ENCODE measurements at places on chromosomes 7 and 10.

DNA sequence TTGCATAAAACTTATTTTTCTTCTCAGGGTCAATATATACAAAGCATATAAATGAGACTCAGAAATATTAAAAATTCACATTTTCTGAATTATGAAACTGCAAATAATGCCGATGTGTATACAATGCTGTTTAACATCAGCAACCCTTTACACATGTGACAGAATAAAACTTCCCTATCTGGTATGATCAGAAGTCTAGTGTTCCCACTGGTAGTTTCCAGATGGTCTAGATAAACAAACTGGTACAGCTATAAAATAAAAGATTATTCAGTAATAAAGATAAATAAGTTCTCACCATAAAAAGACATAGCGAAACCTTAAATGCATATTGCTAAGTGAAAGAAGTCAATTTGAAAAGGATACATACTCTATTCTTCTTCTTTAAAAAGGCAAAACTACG lies 7.9 kb downstream of the POLR1F start:
- DNase-seq = no peak

GRCh38 chr7:155471718-155472117 lies 13.8 kb downstream of the EN2 start:
- DNase-seq = no peak

- no peak for DNase-seq
Observed at GRCh38 chr10:132050191-132050590, 15.6 kb upstream of the JAKMIP3 start.

- no peak for DNase-seq
Observed at GRCh38 chr10:64288404-64288803, 767.2 kb downstream of the REEP3 start.

DNA sequence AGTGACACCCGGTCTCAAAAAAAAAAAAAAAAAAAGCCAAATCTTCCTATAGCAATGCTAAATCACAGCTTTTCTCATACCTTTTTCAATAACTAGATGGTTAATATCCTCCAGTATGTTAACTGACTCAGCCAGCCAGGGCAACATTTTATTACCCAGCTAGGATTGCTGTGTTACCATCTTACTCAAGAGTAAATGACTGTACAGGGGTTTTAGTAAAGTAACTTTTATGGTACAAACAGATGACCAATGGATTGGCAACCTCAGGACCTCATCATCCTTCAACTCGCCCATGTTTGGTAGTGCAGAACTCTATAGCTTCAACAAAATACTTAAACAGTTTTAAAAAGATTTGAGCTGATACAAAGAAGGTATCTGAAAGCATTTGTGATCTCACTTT lies 59.5 kb downstream of the HBP1 start:
- no peak for DNase-seq

- DNase-seq = no peak
Observed at GRCh38 chr10:110833941-110834628, 37.6 kb upstream of the PDCD4 start.

- DNase-seq = no peak
Observed at GRCh38 chr7:74632505-74632904, 25.0 kb upstream of the GTF2I start.

- no peak for DNase-seq
Observed at GRCh38 chr10:127196282-127197153, at the start of gene INSYN2A. INSYN2A (minus strand) TSS chr10:127196591; CDS start chr10:127176395, 20,196 bp downstream.

DNA sequence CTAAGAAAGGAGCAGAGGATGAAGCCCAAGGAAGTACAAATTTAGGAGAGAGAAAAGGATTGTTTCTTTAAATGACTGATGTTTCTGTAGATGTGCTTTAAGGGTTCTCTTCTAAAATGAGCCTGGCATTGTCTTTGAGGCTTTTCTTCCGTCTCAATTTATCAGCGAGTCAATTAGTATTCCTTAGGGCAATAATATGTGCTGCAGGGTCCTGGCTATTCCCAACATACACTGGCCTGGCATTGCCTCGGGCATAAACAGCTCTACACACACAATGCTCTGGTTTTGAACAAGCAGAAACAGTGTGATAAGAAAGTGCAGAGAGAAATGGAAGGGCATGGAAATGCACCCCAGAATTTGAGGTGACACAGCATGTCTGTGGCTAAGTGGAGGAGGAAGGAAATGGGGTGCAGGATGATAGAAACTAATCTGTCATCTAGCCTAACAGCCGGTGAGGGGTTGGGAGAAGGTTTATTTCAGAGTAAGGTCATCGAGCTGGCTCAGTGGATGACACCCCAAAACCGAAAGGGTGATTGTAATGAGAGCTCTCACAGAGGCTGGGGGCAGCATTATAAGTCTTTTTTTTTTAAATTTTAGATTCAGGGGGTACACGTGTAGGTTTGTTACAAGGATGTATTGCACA lies 67.5 kb upstream of the ARHGAP21 start:
- DNase-seq = no peak

- no peak for DNase-seq
Observed at GRCh38 chr7:140317597-140317996, 80.7 kb downstream of the SLC37A3 start.

DNA sequence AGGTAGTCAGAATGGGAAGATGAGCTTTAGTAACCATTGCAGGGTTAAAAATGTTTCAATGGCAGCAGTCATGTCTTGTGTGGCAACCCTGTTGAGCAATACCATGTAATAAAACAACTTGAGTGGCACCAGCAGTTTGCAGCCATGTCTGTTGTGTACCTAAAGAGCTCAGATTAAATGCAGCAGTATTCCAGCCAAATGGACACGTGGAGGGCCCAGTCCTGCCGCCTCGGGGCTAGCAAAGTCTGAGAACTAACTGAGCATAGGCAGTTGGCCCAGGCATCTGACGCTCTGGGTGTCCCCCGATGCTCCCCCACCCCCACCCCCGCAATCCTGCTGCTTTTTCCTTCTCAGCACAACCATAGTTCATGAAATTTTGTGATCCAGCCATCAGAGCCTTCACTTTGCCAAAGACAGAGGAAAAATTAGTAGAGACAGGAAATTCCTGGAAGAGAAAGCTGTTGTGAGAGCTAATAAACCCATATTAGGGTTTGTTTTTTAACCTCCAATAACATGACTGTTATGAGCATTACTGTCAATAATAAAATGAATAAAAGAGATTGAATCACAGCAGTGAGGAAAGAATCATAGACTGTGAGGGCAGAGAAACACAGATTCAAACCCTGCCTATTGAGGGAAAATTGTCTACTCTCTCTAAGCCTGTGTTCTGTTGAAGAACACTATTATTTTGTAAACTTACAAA lies 220.6 kb upstream of the RHOBTB1 start:
- no peak for DNase-seq

DNA sequence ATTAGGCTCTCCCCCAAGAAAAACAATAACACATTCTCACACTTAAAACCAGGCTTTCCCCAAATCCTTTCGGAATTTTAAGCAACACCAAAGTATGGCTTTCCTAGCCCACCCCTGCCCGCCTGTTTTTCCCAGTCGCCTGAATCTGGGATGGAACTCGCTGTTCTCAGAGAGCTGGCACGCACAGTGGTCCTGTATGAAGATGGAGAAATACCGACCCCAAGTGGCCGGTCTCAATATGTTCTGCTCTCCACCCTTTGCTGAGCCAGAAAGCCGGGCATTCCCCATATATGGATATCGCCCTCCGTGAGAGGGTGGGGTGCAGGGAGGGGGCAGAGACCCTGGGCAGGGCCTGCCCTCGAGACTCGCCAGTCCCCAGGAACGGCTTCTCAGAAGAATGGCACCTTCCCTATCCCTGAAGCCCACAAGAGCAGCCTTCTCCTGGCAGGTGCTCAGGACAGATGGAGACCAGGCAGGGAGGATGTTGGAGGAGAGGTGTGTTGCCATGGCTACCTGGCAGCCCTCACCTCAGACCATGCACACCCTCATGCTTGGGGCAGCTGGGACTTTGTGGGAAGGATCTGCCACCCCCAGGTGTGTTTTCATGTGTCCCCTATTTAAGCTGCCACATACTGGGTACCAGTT lies 3.4 kb downstream of the TACR2 start:
- DNase-seq = no peak

DNA sequence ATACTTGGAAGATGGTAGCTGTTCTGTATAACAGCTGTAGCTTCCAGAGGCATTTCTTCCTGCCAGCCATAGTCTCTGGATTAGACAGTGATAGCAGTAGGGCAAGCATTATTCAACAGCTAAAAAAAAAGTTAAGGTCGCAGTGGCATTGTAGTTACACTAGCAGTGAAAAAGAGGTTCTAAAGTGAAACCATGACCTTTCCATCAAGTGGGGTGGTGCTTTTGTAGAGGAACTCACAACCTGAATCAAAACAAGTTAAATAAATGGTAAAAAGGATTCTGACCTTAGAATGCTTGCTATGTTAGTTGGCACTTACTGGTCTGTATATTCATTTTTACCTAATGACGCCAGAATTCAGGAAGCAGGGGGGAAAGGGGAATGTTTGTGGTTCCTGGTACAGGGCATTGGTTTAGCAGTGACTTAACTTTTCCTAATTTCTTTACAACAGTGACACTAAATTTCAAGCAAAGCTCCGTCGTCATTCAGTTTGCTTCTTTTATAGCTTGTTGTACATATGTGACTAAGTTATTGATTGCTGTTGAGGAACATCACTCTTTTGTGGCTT lies 55.0 kb downstream of the GBF1 start:
- no peak for DNase-seq

- no peak for DNase-seq
Observed at GRCh38 chr7:123789817-123790216, 41.0 kb upstream of the WASL start.

DNA sequence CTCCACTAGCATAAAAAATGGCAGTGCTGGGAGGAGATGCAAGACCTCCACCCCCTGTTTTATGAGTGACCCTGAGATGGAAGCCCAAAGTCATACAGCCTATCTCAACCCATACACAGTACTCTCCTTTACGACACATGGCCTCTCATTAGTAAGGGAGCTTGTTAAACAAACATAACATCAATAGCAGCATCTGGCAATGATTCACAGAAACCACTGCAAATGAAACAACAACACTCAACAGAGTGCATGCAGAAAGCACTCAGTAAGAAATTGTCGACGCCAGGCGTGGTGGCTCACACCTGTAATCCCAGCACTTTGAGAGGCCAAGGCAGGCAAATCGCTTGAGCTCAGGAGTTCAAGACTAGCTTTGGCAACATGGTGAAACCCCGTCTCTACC lies 27.5 kb upstream of the FIGNL1 start:
- DNase-seq = no peak

DNA sequence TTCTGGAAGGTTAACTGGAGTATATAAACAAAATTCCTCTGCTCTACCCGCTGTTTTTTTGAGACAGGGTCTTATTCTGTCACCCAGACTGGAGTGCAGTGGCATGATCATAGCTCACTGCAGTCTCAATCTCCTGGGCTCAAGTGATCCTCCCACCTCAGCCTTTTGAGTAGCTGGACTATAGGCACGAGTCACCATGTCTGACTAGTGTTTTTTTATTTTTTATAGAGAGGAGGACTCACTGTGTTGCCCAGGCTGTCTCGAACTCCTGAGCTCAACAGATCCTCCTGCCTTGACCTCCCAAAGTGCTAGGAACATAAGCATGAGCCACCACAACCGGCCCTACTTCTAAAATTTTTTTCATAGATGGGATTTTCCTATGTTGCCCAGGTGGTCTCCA lies 2.2 kb downstream of the RAB18 start:
- DNase-seq = no peak

GRCh38 chr10:68586606-68587305 lies 26.6 kb downstream of the TET1 start:
- no peak for DNase-seq

DNA sequence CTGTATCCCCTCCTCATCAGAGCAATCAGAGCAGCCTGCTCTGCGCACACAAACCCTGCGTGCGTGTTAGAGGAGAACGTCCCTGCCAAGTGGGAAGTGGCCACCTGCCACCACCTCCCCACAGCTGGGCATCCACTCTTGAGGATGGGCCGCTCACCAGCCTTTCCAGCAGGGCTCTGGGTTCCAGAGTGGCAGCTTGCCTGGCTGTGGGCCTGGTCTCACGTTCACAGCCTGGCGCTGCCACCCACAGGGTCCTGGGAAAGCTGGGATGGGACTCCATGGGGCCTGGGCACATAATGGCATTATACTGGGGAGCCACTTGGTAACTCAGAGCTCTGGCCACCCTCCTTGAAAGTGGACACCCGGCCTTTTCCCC lies 151.1 kb upstream of the PPP2R2D start:
- no peak for DNase-seq

DNA sequence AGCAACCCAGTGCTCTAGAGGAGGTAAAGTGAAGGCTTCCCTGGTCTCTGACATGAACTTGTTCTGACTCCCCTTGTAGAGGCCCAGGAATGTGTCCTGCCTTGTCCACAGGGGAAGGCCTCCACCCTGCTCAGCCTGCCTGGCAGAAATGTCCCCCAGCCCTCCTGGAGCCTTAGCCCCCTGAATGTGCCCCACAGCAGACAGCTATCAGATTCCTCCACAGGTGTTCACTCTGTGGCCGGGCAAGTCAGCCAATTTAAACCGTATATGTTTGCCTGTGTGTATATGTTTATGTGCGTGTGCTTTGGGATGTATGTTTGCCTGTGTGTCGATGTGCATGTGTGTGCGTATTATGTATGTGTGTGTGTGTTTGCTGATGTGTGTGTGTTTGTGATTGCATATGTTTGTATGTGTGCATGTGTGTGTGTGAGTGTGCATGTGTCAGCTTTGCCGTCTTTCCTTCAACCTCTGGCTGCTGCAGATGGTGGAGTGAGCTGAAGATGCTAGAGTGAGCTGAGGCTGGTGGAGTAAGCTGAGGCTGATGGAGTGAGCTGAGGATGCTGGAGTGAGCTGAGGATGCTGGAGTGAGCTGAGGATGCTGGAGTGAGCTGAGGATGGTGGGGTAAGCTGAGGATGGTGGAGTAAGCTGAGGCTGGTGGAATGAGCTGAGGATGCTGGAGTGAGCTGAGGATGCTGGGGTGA lies 68.9 kb upstream of the ANTXRL start:
- DNase-seq = no peak

DNA sequence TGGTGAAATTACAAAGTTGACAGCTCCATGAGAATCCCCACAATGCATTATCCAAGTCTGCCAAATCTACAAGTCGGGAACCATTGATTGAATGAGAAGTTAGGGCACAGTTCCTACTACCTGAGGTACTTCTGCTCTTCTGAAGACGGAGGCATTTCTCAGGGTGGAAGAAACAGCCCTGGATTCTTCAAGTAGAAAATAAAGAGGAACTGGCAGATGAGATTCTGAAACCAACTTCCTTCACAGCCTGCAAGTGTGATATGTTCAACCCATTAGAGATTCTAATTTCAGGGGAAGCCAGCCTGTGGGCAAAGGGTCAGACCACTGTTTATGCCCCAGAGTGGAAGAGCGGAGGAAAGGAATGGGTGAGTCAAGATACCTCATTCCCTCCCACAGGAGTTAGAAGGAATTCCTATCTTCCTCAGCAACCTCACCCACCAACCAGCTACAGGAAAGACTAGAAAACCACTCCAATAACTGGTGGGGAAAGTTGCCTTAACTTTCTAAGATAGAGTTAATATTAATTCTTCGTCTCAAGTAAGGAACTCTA lies 50.5 kb upstream of the BMPER start:
- DNase-seq = no peak

DNA sequence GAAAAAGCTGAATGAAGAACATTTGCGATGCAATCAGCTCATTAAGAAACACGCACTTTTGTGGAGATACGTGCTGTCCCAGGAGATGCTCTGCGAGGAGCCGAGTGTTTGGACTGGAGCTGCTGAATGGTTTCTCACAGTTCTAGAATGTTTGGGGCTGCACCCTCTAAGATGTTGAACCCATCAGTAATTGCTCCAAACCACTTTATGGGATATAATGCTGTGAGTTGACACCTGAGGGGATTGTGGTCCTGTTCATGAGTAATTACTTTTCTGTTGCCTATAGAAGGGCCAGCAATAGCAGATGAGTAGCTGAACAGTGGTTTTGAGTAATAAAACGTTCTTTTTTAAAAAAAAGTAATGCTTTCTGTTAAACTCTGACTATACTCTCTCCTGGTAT lies 63.1 kb downstream of the IKZF1 start:
- no peak for DNase-seq

Measured in stimulated activated CD8-positive, alpha-beta memory T cell treated with anti-CD3 and anti-CD28 coated beads, Interleukin-7, amount 100 ng/mL, for 24 hours (primary cell).